ENCODE measurements at places on chromosomes 12 and 14.

GRCh38 chr14:54106661-54107377, 150.2 kb upstream of the BMP4 start:
- DNase-seq = no peak

DNA sequence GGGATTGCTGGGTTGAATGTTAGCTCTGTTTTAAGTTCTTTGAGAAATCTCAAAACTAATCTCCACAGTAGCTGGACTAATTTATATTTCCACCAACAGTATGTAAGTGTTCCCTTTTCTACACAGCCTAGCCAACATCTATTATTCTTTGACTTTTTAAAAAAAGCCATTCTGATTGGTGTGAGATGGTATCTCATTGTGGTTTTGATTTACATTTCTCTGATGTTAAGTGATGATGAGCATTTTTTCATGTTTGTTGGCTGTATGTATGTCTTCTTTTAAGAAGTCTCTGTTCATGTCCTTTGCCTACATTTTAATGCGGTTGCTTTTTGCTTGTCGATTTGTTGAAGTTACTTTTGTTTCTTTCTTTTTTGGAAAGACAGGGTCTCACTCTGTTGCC, 301.1 kb upstream of the OR4E1 start:
- no peak for DNase-seq

DNA sequence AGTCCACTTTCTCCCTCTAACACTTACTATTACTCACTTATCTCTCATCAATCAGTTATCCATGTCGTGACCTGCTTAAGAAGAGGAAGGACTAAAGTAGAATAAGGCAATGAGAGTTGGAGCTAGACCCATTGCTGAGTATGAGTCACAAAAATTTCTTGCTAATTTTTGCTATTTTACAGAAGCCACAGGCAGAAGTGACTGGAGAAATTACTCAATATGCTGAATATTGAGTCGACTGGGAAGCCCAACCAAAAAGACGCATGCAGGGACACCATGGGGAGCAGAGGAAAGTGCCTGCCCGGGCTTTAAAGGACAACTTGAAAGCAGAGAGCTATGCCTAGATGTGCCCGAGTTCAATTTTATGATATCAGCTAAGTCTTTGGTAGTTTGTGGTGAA, 115.4 kb upstream of the FOXG1 start:
- no peak for DNase-seq

DNA sequence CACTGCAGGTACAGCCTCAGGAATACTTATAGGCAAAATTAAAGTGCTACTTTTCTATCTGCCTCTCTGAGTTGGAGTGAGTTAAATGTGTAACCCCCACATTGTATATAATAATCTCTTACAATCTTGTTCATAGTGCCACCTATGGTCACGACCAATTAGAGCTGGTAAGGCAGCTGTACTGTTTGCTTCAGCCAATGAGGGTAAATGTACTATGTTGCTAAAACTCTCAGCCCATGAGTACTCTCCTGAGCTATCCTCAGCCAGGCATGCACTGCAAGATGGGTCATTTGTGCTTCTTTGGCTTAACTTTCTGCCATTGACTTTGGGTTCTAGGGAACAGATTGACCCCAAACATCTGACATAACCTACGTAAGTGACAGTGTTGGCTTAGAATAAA, 15.0 kb upstream of the MDM2 start:
- DNase-seq = peak; percentile 68

DNA sequence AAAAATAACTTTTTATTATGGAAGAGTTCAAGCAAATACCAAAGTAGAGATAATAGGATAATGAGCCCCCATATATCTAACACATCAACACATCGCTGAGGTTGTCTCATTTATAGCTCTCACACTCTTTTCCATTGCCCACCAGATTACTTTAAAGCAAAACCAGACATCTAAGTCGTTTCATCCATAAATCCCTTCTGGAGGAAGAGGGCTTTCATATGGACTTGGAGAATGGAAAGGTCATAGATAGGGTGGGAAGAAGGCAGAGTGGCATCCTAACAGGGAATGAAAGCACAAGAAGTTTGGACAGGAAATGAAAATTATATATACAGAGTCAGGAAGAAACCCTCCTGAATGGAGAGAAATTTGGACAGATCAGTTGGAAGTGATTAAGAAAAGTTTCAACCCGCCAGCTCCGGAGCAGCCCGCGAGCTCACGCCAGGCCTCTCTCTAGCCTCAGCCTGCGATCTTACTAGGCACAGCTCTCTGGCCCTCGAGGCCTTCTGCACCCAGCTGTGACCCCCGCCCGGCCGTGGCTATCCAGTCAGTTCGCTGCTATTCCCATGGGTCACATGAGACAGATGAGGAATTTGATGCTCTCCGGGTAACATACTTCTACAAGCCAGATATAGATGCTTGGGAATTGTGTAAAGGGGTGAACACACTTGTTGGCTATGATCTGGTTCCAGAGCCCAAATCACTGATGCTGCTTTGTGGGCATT, 48.4 kb upstream of the NID2 start:
- no peak for DNase-seq

DNA sequence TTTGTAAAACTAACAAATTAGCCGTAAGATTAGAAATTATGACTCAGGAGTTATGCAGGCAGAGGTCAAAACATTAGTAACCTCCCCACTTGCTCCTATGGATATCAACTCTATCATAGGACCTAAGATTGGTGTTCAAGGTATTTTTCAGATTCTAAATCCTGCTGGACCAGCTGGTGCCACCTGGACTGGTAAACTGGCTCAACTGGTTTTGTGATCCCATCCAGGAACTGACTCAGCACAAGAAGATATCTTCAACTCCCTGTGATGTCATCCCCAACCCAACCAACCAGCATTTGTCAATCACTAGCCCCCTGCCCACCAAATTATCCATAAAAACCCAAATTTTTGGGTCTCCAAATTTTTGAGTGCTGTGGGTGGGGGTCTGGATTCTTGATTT, 98.1 kb upstream of the OR4E1 start:
- DNase-seq = no peak

DNA sequence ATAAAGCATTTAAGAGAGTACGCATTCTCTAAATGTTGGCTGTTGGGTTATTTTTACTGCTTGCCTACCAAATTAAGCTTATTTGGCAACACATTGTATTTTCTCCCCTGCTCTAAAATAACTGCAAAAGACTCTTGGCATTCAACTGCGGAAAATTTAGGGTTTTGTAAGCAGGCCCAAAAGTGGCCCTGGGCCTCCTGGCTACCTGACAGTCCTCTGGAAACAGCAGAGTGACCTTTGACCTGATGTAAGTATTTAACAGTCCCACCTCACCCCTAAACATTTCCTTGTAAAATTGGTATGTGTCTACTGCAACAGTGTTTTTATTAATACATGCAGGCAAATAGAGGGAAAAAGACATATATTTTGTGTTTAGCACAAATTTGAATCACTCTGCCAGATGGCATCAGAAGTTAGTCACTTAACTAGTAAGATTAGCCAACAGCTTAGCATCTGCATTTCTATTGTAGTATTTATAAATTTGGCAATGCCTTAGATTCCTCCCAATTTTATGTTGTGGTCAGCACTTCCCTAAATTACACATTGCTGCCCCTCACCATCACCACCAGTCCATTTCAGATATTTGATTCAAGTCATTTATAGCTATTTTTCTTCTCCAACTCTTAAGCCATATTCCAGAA, 11.2 kb downstream of the LLPH start:
- DNase-seq = no peak

GRCh38 chr12:77314378-77315052, 249.1 kb upstream of the E2F7 start:
- DNase-seq = no peak

GRCh38 chr12:79388011-79388410, 302.8 kb downstream of the PAWR start:
- DNase-seq = no peak

GRCh38 chr12:91316161-91316906, 133.7 kb upstream of the DCN start:
- no peak for DNase-seq

GRCh38 chr12:125071456-125071855, 6.2 kb downstream of the AACS start:
- DNase-seq = no peak

DNA sequence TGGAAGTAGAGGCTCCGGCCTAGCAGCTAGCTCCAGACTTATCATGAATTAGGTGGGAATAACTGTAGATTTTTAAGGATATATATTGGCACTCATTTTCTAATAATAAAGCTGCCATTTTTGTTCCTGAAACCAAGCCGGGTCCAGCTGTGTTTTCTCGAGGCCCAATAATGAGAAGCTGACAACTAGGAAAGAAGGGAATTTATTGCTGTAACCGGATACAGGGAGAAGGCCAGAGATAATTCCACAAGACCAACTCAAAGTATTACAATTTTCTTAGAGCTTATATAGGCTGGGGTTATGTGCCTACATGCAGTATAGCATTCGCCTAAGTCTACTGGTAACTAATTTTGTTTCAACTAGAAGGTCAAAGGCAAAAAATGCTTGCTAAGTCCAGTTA, 122.3 kb upstream of the FBXO33 start:
- DNase-seq = no peak

GRCh38 chr14:36996857-36997590, 175.4 kb downstream of the SLC25A21 start:
- no peak for DNase-seq

DNA sequence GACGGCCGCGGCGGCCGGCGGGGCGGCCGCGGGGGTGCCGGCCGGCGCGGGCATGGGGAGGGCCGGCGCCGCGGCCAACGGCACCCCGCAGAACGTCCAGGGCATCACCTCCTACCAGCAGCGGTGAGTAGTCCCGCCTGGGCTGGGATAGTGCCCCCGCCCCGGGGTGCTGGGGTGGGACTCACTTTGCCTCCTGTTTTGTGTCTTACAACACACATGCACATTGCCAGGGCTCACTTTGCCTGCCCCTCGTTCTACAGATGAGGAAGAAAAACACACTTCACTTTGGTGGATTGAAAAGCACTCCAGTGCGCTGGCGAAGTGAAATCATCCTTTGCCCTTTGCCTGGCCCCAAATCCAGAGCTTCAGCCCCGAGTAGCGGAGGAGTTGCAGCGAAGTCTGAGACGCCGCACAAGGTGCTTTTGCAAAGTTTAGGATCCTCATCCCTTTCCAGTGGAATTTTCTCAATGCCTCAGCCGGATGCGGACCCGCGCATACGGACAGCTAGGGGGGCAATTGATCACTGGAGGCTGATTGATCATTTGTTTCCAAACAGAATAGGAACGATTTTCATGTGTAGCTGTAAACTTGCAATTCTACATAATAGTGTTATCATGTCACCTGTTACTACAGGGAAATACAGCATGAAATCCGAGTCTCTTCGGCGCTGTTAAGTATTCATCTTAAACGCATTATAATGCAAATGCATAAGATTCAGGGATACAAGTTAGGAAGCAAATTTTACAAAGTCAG, 3.6 kb upstream of the NPAS3 start:
- peak; percentile 26 for DNase-seq

- DNase-seq = no peak
These were observed 142.0 kb upstream of the FSCB start for GRCh38 chr14:44649061-44649460.

DNA sequence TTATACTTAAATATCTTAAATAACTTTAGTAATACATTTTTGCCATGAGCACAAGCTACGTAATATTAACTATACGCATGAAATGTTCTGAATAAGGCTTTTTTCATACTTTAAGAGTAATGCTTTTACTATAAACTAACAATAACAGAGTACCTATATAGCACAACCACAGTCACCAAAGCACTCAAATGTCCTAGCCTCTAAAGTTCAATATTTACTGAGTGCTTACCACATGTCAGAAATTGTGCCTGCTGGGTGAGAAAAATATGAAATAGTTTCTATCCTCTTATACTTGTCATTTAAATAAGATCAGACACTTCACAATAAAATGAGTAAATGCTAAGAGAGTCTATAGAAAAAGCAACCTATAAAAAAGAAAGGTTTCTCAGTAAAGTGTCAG, 83.1 kb downstream of the SH2B3 start:
- DNase-seq = no peak

GRCh38 chr12:19288603-19289244, 150.6 kb upstream of the AEBP2 start:
- DNase-seq = peak; percentile 31

- no peak for DNase-seq
These were observed 36.5 kb downstream of the CMKLR1 start for GRCh38 chr12:108302403-108303311.

DNA sequence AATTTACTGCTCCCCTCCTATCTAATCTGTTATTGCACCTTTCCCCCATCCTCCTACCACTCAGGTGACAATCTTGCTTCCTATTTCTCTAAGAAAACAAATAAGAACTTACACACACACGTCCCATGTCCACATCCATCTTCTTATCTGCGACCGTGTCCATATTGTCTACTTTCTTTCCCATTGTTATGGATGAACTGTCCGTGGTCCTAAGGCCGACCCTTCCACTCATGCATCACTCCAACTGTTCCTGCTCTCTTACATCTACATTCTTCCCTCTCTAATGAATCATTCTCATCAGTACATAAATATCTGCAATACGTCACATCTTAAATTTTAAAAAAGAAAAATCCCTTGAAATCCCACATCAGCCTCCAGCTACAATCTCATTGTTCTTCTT, 30.0 kb downstream of the ZFYVE1 start:
- no peak for DNase-seq

DNA sequence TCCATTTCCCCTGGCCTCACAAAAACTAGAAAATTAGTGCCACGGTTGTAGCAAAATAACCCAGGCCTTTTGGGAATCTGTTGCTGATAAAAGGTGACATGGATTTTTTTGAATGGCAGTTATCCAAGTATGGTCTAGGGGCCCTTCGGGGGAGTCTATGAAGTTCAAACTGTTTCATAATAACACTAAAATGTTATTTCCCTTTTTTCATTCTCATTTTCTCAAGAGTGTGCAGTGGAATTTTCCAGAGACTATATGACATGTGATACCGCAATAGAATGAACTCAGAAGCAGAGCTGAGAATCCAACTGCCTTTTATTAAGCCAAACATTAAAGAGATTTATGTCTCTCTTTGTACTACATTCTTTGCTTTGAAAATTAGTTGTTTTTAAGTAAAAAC, 26.9 kb downstream of the GSTZ1 start:
- DNase-seq = no peak

DNA sequence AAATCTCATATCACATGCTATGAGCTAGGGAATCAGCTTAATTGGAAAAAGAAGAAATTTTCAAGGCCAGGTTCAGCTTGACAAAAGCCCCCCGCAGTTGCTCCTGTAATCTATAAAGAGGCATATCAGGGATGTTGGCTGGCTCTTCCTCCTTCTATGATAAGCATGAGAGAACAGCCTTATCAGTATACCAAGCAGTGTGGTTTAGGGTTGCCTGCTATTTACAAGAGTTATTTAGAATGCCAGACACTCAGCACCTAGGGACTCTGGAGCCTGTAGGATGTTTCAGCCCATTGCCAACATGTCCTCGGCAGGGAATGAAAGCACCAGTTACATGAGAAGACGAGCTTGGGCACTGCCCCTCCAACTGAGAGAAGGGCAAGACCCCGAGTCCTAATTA, 89.5 kb upstream of the TMPO start:
- DNase-seq = no peak

Measured in HEK293T (cell line).